ENCODE measurements at places on chromosomes 5 and 9.
A peak's percentile ranks its signal among the peaks of the same experiment; 100 is the strongest.

DNA sequence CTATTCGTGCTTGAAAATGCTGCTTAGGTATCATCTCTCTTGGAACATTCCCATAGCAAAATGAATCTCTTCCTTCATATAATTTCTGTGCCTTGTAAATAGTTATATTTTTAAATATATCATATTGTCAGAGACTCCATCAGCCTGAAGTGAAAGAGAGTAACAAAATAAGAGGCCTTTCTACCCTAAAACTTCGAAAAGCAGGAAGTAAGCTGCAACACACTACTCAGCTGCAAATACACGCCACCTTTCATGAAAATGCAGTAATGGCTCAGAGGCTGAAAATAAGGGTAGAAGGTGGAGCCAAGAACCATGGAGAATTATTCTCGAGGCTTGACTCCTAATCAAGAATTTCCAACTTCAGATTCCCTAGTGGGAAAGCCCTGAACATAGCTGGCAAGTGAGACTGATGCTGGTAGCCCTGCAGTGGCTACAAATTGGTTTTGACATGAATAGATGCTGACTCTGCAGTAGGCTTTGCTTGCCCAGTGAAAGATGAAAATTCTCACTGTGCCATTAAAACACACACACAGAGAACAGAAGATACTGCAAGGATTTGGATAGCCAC is 30.2 kb upstream of the PTGER4 start:
- no peak for DNase-seq

DNA sequence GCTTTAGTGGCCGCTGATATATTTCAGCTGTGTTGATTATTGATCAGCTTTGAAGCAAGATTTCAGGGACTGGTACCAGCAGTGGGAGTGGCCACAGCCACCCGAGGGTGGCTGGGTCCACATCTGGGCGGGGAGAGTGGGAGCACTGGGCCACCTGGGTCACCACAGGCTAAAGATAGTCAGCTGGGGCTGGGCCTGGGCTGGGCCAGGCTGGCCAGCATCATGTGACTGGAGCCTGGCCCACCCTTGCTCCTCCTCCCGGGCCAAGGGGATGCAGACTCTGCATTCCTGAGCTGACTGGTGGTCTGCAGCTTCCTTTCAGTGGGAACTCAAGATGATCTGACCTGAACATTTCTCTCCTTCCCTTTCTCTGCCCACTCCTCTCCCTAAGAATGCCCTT is 27.1 kb downstream of the LARP1 start:
- no peak for DNase-seq

GRCh38 chr5:6744841-6745705 is 31.8 kb downstream of the TENT4A start:
- no peak for DNase-seq

GRCh38 chr5:52638732-52639131 is 149.0 kb upstream of the ITGA1 start:
- no peak for DNase-seq

- peak; percentile 28 for DNase-seq
Observed at GRCh38 chr9:3569529-3569928, 43.7 kb upstream of the RFX3 start.

DNA sequence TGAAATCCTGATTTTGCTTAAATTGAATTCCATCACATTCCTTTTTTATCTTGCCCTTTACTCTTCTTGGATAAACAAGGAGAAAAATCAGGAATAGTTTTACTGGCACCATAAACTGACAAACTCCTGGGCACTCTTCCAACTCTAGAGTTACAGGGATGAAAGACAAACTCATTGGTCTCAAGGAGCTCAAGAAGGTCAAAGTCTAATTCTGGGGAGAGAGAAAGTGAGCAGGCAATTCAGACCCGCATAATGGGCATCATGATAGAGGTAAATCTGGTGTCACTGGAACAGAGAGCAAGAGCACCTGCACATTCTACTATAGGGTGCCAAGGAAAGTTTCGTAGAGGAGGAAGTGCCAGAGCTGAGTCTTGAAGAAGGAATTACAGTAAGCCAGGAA is 64.8 kb downstream of the GRIN3A start:
- DNase-seq, result no peak

- DNase-seq, result peak; percentile 85
Observed at GRCh38 chr5:44875661-44876605, 67.2 kb downstream of the MRPS30 start.

- DNase-seq, result no peak
Observed at GRCh38 chr9:7318920-7319319, 480.7 kb downstream of the DMAC1 start.

DNA sequence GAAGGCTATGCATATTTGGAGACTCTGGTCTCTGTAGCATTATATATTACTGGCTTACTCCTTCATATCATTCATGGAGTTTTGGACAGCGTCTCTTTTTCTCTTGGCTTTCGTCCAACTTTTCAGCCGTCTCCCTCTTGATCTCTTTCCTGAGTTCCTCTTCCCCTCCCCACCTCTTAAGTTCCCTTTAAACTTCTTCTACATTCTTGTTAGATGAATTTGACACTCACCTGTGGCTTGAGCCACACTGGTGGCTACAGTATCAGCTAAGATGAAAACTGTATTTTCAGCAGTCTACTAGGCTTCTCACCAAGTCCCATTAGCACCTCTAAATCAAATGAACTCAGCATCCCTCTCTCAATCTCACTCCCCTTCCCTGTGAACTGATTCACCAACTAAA is 128.1 kb downstream of the STARD4 start:
- DNase-seq, result no peak

- no peak for DNase-seq
Observed at GRCh38 chr9:73065439-73065838, 86.2 kb upstream of the ANXA1 start.

GRCh38 chr9:36486933-36487481 is 85.7 kb upstream of the MELK start:
- peak; percentile 40 for DNase-seq

- DNase-seq, result no peak
Observed at GRCh38 chr5:113329981-113330380, 104.8 kb downstream of the TSSK1B start.

- DNase-seq, result no peak
Observed at GRCh38 chr5:33557605-33558004, 116.8 kb downstream of the TARS1 start.

DNA sequence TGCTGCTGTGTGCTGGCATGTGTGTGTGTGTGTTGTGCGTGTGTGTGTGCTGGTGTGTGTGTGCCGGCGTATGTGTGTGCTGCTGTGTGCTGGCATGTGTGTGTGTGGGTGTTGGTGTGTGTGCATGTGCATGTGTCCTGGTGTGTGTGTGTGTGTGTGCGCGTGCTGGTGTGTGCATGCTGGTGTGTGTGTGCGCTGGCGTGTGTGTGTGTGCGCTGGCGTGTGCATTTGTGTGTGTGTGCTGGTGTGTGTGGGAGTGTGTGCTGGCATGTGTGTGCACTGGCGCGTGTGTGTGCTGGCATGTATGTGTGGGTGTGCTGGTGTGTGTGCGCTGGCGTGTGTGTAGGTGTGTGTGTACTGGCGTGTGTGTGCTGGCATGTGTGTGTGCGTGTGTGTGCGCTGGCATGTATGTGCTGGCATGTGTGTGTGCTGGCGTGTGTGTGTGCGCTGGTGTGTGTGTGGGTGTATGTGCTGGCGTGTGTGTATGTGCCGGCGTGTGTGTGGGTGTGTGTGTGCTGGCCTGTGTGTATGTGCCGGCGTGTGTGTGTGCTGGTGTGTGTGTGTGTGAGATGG is 20.1 kb downstream of the UNC5A start:
- DNase-seq, result no peak

DNA sequence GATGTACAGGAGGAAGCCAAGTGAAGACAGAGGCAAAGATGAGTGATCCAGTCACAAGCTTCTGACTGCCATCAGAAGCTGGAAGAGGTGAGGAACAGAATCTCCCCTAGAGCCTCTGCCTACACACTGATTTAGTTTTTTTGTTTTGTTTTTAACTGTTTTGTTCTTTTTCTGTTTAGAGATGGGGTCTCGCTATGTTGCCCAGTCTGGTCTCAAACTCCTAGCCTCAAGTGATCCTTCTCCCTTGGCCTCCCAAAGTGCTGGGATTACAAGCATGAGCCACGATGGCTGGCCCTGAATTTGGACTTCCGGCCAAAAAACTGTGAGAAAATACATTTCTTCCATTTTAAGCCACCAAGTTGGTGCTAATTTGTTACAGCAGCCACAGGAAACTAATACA is 204.7 kb upstream of the ZNF608 start:
- no peak for DNase-seq

DNA sequence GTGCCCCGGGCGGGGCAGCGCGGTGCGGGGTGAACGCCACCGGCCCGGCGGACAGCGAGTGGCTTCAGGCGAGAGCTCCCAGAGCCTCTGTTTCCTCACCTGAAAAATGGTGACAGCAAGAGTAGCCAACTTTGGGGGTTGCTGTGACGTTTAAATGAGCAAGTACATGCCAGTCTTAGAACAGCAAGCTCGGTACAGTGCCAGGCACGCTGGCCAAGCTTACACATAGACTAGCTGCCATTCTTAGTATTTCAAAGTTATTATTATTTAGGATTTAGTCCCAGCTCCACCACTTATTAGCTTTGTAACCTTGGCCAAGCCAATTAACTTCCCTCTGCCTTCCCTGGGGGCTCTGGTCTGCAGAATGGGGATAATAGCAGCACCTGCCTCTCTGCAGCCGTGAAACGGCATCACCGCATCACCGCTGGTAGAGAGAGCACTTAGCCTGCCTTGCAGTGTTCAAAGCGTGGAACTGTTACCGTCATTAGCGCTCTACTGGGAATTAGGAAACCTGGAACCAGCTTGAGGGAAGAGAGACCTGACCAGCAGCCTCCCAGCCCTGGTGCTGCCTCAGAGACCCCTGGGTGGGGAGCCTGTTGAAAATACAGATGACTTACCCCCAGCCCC is at the start of gene C9orf50:
Gene C9orf50, minus strand, starts transcription at position 433 of the 627 bp plus-strand sequence. CDS start 527 bp downstream, outside the sequence.
- DNase-seq, result no peak

GRCh38 chr5:1245905-1246576 is 20.9 kb downstream of the SLC6A18 start:
- no peak for DNase-seq

DNA sequence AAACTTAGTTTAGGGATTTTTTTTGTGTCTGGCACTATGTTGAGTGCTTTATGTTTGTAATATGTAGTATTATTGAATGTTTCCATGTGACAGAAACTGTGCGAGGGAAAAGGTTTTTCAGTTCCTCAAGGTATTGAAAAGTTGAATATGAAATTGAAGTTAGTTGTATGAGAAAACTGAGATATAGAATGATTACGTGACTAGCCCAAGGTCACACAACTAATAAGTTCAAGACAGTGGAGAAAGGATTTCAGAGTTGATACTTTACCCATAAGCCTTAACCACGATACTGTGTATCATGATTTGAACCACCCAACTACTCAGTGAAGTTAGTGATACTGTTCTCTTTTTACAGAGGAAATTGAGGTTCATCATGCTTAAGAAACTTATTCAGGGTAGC is 5.7 kb downstream of the NIPBL start:
- no peak for DNase-seq

DNA sequence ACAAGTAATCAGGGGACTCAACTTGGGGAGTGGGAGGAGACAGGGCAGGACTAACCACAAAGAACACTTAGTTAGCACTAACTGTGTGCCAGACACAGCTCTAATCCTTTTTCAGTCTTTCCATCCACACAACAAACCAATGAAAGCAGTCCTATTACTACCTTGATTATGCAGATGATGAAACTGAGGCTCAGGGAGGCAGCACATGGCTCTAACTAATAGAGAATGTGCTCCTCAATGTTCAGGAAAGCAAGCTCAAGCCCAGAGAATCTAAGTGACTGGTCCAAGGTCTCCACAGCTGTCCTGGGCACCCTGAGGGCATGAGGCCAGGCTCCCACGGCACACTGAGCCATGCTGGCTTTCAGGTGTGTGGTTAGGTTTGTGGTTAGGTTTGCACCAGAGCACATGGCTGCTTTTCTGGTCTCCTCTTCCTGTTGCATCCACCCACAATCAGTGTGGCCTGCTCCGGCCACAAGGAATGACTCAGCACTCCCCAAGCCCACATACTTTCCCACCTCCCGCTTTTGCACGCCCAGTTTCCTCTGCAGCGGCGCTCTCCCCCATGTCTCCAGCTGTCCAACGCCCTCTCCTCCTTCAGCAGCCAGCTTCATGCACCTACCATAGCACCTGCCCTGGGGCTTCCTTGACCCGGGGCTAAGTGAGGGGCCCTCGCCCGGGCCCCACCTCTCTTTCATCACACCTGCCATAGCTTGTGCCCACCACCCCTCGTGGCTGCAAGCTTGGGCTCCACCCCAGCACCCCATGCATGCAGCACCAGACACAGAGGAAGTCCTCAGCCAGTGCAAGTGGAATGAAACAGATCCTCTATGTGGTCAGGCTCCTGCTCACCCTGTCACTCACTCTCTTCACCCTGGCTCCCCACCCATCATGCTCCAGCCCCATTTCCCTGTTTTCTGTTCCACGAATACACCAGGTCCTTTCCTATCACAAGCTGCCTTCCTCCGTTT is 133.1 kb downstream of the GABBR2 start:
- peak; percentile 94 for DNase-seq

- DNase-seq, result no peak
Observed at GRCh38 chr5:91151947-91152346, 231.2 kb downstream of the ARRDC3 start.

- DNase-seq, result no peak
Observed at GRCh38 chr9:27310582-27310981, 13.6 kb upstream of the EQTN start.

- no peak for DNase-seq
Observed at GRCh38 chr5:133440467-133441115, 171.8 kb downstream of the FSTL4 start.

DNA sequence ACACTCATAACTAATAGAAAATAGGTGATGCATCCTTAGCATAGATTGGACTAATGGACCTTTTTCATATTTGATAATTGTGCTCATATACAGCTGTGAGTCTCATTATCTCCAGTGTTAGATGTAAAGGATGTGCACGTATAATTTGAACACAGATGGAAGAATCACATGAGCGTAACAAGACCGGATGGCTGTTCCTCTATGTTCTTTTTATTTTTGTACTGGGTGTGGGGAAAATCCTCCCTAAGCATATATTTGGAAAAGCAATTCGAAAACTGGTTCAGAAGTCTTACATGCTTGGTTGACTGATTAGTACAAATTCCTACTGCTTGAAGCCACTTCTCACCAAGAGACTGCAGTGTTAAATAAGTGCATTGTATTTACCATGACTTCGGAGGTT is 230.2 kb downstream of the AOPEP start:
- DNase-seq, result no peak

- no peak for DNase-seq
Observed at GRCh38 chr5:125056671-125057485, 310.4 kb upstream of the ZNF608 start.

DNA sequence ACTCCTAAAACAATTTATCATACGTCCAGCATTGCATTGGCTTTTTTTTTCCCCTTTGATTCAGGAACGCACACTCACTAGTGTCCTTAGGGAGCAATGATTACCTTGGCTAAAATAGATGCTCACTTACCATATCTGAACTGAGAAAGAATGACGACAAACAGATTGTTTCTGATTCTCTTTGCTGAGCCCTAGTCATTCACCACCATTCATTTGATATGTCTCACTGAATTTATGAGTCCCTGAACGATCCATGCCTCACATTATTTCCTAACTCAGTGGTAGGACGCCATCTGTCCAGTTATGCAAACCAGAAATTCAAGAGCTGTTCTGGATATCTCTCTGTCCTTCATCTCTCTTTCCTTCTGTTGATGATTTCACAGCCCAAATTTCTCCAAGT is 39.3 kb upstream of the DAB2 start:
- no peak for DNase-seq

- DNase-seq, result peak; percentile 29
Observed at GRCh38 chr9:110049699-110050450, 158.1 kb downstream of the C9orf152 start.

GRCh38 chr5:965604-966344 is 42.8 kb upstream of the NKD2 start:
- peak; percentile 74 for DNase-seq

- no peak for DNase-seq
Observed at GRCh38 chr9:33197279-33198152, 30.4 kb upstream of the B4GALT1 start.

GRCh38 chr9:111934747-111935146 is 38.1 kb downstream of the UGCG start:
- DNase-seq, result no peak
